ENCODE measurements at places on chromosomes 6 and 20.
A peak's percentile ranks its signal among the peaks of the same experiment; 100 is the strongest.

DNA sequence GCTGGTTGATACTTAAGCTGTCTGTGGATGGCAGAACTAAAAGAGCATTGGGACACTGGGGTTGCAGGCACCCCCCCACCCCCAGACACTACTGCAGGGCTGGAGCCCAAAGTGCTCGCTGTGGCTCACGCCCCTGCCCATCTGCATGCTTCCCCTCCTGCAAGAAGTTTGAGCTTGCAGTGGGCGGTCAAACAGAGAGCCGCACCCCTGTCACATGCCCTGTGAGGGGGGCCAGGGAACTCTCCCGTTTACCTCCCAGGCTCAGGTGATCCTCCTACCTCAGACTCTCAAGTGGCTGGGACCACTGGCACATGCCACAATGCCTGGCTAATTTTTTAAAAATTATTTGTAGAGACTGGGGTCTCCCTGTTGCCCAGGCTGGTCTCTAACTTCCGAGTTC, 63.3 kb downstream of the RIOK1 start:
- DNase-seq = no peak

GRCh38 chr6:6616656-6617055, 28.1 kb downstream of the LY86 start:
- DNase-seq = no peak

- DNase-seq = no peak
Measured at GRCh38 chr6:150631984-150632642, 32.4 kb downstream of the PLEKHG1 start.

- no peak for DNase-seq
Measured at GRCh38 chr6:144644776-144645175, 359.6 kb downstream of the UTRN start.

DNA sequence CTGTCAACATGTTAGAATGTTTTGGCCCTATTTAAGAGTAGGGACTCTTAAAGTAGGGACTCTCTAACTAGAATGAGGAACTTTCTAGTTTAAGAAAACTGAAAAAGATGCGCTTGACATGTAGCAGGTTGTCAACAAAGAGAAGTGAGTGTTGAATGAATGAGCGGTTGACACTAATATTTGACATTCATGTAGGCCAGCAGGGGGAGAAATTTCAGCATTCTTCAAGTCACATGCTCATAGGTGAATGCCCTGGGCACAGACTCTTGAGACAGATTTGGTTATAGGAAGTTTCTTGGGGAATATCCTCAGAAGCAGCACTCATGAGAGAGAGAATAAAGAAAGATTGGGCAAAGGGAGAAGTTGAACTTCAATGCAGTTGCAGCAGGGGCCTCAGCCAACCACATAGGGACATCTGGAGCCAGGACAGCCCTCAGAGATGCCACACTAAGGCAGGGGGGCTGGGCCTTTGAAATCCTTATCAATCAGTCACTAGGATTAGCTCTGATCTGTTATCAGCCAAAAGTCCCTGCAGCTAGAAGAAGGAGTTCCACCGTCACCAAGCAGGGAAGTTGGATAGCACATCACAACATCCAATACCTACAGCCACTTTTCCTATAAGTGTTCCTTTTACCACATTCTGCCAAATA, 145.1 kb upstream of the FKBP1C start:
- no peak for DNase-seq

DNA sequence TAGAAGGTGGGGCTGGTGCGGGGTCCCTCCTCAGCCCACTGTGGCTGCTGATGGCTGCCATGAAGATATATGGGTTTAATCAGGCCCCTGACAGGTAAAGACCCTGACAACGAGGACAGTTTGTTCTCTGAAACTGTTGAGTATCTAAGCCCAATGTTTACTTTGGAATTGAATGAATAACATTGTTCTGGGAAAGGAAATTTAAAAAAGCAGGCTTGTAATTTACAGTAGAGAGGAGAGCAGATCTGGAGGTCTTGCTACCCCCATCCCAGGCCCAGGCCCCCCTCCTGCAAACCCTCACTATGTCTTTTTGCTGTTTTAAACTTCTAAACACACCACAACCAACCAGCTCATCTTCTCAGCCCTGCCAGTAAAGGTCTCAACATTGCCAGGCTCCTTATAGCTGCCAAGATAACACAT, 171.3 kb downstream of the CDC5L start:
- no peak for DNase-seq

DNA sequence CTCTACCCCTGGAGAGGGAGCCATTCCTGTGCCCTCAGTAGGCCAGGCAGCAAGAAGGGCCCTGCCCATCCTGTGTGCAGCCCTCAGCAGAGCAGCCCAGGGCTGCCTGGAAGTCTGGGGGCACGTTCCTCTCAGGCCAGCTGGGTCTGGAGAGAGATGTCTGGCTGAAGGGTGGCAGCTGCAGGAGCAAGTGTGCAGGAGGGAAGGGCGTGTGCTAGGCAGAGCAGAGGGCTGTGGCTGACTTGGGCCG, 62.7 kb downstream of the NOL4L start:
- DNase-seq = no peak

DNA sequence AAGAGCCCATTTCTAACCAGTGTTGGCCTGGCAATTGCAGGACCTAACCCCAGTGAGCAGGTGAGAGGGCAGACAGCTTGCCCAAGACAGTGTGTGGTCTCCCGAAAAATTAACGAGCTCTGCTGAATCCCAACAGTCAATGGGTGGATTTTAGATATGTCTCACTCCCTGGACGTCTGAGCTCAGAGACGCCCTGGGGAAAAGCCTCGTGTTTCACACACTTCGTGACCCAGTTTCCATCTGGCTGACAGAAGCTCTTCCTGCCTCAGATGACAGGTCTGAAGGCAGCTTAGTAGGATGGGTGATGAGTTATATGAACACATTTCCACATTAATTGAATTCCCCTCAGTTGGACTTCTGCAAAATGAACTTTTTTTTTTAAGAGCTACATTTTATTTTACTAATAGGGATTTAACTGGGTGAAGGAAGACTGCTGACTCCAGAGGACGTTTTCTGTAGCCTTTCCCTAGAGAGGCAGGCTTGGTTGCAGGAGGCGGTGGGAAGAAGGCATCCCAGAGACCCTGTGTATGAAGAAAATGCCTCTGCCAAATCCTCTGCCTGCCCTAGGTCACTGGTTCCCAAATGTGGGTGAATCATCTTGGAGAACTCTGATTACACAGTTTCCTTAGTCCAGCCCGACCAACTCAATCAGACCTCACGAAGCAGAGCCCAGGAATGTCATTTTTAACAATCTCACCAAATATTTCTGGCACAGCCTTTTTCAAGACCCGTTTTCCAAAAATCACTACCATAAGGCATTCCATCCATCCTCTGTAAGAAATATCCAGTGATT, 71.7 kb upstream of the LY86 start:
- DNase-seq = no peak

DNA sequence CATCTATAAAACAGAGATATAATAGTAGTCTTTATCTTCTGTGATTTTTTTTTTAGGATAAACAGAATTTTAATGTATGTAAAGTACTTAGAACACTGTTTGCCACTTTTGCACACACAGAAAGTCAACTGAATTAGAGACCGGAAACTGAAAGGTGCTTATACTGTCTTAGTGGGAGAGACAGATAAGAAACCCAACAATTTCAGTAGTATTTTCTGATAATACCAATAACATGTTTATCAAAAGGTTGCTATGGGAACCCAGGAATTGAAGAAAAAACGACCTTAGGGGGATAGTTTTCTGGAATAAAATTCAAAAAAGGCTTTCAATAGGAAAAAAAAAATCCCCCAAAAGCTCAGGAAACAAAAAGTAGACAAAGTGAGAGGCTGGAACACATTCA, 138.6 kb downstream of the BCKDHB start:
- no peak for DNase-seq

DNA sequence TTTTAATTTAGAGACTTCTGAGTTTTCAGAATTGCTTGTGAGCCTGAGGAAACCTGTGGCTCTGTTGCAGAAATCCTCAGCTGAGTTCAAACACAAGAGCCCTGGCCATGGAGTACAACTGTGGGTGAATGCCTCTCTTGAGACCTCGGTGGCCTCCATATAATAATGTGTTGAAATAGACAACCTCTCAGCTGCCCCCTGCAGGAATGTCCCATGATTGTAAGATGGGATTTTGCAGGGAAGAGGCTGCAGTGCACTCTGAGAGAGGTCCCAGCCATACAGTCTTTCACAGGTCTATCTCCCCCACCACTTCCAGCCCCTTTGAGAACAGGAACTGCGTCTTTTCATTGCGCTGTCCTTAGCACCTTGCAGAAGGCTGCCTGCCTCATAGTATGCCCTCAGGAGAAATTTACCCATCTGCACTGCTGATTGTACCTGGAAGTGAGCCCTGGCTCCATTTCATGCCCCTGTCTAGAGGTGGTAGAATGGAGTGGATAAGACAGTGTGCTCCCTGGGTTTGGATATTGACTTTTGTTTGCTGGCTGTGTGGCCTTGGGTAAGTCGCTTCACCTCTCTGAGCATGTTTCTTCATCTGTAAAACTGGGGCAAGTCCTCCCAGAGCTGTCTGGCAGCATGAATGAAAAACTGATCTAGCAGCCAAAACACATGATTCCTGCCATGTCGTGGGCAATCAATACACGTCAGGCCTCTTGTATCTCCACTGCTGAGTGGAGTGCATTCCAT, 16.8 kb upstream of the CDH22 start:
- no peak for DNase-seq

- no peak for DNase-seq
Measured at GRCh38 chr6:122400462-122401089, 1.1 kb downstream of the HSF2 start.

DNA sequence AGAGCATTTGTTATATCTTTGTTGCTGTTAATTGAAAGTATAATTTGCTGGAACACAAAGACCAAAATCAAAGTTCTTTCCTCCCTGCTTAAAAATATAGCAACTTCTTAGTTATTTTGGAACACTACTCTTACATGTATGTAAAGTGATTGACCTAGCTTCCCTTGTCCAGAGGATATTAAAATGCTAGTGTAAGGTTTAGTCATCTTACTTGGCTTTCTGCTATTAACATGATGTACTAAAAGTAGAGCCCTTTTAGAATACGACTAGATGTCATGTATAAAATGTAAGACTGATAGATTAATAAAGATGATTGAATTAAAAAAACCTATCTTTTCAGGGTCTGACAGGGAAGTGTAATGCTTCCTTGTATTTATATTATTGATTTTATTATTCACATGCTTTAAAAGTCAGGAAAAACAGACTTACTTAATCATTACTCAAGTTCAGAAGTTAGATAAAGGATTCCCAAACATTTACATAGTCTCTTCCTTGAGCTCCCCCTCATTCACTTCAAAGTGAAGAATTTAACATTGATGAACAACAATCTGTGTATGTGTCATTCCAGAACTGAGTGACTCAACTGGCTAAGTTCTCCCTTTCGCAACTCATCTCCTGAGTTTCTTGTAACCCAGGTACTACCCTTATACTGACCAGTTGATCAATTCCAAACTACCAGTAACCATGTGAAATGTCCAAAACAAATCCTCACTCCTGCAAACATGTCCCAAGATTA, 50.9 kb downstream of the BTBD9 start:
- no peak for DNase-seq

DNA sequence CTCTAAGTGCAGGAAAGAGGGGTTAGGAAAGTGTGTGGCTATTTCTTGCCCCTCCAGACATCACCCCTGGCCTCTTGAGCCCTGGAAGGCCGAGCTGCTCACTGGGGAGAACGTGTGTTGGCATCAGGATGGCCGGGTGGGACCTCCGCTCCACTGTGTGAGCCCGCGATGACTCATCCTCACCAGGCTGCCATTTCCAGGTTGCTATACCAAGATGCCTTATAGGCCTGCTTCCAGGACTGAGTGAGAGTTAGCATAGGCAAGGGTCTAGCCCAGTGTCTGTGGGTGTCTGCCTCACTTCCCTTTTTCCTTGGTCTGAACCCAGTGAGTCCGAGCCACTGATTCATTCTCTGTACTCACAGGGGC, 105.0 kb downstream of the MRPL14 start:
- no peak for DNase-seq

DNA sequence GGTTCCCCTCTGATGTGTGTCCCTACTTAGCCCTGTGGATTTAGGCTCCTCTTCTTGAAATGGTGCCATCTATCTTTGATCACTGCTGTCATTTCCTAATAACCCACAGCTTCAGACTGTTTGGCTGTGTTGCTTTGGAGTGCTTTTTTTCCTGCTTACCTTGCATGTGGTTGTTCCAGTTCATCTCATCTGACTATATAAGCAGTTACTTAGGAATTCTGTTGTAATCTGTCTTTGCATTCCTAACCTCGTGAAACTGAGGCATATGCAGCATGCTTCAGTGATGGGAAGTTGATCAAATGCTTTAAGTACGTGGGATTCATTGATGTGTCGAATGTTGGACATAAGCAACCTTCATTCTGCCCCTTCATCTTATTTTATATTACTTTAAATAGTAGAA, 115.8 kb upstream of the FLRT3 start:
- DNase-seq = no peak

DNA sequence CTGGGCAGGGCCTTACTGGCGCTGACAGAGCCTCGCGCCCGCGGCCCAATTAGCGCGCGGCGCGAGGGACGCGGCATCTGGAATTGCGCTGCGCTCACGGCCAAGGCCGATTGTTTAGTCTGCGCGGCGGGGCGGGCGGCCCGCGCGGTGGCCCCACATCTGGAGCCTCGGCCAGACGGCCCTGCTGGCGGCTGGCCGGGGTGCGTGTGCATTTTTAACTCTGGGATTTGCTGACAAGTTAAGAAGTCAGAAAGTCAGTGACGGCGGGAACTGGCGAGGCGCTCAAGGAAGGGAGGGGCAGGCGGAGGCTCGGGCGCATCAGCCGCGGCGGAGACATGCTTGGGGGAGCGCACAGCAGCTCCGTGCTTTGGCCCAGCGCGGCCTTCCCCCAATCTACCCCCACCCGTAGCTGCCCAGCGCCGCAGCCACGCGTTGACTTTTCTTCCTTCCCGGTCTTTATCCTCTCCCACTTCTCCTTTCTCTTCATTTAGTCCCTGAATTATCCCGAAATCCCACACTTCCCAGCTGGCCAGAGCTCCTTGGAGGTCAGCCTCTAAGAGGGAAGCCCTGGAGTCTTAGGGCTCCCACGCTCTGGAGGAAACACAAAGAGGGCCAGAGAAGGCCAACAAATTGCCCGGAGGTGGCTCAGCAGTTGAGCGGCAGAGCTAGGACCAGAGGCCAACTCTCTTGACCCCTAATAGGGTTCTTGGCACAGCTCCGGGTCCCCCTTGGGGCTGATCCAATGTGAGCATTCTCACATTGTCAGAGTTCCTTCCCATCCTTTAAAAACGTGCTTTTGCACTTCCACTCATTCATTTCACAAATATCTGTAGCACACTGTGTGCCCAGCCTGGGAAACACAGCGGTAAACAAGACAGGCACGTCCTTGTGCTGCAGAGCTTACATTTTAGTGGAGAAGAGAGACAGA, 40.8 kb upstream of the FOXP4 start:
- DNase-seq = peak; percentile 36

Data from liver (tissue), 10 donors.